ENCODE measurements at places on chromosomes 7 and 10.

GRCh38 chr7:28298870-28299518 lies 113.3 kb upstream of the CREB5 start:
- peak; percentile 38 for DNase-seq

GRCh38 chr7:130945411-130945811 lies 211.4 kb upstream of the KLF14 start:
- DNase-seq = no peak

GRCh38 chr7:28767356-28767755 lies 190.8 kb downstream of the TRIL start:
- DNase-seq = no peak

DNA sequence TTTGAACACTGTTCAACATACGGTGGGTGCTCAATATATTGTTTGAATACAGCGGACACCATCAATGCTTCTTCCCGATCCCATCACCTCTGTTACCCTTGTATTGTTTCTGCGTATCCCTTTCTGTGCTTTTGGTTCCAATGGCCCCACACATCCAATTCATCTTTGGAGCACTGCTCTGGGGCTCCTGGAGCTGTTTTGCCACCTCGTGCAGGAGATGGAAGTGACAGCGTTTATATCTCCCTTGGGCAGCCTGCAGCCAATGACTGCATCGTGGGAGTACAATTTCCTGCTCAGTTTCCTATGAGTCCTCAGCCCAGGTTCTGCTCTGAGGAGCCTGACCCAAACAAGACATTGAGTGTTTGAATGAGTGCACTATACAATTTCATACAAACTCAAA lies 50.2 kb upstream of the PIK3CG start:
- no peak for DNase-seq

- peak; percentile 63 for DNase-seq
These were observed 33.8 kb upstream of the ICA1 start for GRCh38 chr7:8295638-8296361.

DNA sequence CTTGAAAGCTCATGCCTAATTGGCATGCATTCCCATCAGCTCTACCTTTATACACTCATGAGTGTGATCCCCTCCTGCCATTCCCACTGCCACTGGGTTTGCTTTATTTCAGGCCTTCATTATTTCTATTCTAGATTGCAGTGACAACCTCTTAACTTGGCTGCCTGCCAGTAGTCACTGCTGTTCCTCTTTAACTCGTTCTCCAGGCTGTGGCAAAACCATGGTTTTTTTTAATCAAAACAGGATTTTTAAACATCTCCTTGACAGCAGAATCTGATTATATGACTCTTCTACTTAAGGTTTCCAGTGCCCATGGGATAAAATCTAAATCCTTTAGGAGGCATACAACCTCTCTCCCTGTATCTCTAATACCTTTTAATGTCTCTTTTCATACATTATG lies 223.7 kb upstream of the PCDH15 start:
- DNase-seq = no peak

GRCh38 chr7:26182283-26182682 lies 18.3 kb downstream of the HNRNPA2B1 start:
- no peak for DNase-seq

- no peak for DNase-seq
These were observed 275.2 kb downstream of the PHTF2 start for GRCh38 chr7:78073609-78074382.

GRCh38 chr7:158001621-158002320 lies 585.9 kb downstream of the PTPRN2 start:
- DNase-seq = no peak

GRCh38 chr10:31358688-31359330 lies 39.8 kb downstream of the ZEB1 start:
- no peak for DNase-seq

DNA sequence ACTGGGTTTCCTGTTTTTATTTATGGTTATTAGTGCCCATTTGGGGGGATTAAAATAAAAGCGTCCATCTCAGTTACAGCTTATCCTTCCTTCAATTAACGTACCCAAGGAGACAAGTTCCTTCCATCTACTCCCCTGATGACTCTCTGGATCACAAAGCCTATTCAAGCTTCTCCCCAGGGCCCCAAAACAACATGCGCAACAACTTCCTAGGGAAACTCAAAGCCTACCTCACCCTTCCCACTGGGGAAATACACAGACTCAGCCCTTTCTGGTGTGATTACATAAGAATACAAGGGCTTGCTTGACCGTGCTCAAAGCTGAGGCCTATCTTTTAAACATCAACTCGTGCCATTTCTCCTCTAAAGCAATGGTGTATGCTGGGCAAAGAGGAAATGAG lies 112.4 kb downstream of the CDK6 start:
- DNase-seq = no peak

DNA sequence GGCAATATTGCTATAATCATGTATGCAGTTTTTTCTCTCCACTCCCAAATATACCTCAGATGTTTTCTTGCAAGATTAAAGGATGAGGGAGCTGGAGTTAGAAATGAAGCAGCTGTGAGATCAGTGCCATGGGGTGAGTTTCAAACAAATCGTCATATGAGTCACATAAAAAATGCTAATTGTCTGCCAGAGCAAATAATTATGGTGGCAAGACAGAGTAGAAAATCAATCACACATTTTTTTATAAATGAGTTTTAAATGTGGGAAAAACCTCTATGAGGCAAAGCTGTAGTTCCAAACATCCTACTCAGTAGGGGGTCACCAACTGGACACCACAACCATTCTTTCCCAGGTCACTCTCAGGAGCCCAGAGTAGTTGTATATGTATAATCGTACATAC lies 55.3 kb downstream of the CH25H start:
- DNase-seq = no peak

DNA sequence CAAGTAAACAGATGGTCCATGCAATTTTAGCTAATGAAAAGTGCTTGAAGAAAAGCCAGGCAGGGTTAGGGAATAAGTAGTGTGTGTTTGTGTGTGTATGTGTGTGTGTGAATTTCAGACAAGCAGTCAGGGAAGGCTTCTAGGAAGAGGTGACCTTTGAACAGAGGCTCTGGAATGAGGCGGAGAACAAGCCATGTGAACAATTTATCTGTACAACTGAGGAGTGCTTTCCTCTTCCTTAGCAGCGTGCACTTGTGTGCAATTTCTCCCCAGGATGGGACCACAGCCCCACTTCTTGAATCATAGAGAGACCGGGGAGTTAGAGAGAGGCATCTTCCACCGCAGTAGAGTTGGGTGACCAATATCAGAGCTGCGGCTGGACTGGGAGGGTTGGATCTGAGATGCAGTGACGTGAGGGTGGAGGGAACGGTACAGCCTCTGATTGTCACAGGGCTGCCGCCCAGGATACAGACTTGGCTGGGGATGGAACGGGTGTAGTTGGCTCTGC lies 69.2 kb upstream of the FAM171A1 start:
- no peak for DNase-seq

DNA sequence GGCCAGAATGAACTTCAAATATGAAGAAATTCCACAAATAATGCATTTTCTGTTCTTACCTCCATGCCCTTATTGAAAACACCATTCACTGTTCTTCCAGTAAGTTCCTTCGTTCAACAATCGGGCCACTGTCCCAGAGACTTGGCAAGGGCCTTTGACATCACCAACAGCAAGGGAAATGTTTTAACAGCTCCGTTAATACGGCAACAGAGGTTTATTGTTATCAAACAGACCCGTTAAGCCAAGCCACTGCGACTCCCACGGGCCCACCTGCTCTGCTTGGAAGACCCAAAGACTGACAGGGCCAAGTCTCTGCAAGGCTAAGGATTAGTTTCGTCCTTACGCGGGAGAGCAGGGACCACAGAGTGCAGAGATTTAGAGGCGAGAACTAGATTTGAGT lies 43.4 kb upstream of the LYZL1 start:
- no peak for DNase-seq

- DNase-seq = no peak
These were observed 39.2 kb upstream of the OTUD1 start for GRCh38 chr10:23399701-23400144.

GRCh38 chr7:88638583-88638982 lies 120.9 kb upstream of the ZNF804B start:
- no peak for DNase-seq

DNA sequence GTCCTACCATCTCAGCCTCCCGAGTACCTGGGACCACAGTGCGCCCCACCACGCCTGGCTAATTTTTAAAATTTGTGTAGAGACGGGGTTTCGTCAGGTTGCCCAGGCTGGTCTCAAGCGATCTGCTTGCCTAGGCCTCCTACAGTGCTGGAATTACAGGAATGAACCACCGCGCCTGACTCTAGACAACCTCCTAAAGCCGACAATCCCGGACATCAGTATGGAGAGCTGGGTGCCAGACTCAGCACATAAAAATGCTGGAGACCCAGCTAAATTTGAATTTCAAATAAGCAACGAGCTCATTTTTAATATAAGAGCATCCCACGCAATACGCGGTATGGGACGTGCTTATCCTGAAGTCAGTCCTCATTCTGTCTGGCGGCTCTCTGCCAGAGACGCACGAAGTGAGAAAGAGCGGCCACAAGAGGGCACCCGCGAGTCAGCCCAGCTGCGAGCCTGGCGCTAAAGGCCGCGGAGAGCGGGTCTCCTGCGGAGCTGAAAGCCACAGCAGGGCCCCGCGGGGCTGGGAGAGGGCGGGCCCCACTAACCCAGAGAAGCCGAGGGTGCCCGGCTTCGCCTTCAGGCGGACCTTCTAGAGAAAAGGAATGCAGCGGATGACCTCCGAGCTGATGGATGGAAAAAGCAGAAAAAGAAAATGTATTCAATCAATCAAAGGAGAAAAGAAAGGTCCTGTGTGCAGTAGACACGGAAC lies 7.0 kb downstream of the CALY start:
- DNase-seq = peak; percentile 86

DNA sequence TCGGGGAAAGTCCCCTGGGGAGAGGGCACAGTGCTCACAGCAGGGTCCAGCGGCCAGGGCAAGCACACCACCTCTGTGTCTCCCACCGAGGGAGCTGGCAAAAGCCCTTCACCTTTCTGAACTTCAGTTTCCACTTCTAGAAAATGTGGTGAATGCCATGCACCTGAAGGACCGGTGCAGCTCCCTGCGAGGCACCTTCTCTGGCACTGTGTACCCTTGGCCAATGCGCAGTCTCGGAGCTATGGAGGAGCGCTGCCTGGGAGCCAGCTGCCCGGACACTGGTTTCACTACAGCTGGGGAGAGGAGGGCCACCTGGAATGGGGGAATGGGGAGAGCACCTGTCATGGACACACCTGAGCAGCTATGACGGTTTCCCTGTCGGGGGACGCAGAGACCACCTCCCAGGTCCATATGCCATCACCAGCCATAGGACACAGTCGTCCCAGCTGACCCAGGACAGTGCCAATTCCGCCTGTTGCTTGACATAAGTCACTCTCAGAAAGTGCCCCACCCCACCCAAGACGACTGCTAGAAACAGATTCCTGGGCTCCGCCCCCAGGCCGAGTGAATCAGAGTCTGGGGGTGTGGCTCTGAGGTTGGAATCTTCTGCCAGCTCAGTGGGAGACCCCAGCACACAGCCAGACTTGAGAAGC lies 16.8 kb downstream of the RASGEF1A start:
- no peak for DNase-seq

DNA sequence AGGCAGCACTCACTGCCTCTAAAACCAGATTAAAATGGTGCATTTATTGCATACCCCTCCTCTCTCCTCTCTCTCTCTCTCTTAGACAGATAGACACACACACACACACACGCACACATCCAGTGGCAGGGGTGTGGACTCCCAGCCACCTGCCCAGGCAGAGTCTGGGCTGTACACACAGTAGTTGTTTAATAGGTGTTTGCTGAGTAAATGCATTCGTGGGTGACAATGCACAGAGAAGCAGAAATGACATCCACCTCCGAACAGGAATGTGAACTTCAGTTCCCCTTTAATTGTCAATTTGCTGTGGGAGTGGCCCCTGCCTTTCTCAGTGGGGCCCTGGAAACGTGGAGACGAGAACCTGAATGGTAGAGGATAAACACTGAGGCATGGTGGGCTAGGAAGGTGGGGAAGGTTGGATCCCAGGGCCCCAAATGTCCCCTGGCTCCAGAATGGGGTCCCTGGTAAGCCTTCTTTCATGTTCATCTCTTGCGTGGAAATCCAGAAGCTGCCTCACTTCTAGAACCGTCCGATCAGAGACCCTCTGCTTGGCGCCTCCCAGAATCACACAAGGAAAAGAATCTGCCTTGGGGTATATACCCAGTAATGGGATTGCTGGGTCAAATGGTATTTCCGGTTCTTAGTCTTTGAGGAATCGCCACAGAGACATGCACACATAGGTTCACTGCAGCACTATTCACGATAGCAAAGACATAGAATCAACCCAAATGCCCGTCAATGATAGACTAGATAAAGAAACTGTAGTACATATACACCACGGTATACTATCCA lies 58.5 kb upstream of the ECHDC3 start:
- no peak for DNase-seq

GRCh38 chr7:151342102-151342646 lies 562 bp downstream of the NUB1 start:
- DNase-seq = no peak

GRCh38 chr10:133292919-133293809 lies 15.5 kb downstream of the TUBGCP2 start:
- DNase-seq = peak; percentile 95

DNA sequence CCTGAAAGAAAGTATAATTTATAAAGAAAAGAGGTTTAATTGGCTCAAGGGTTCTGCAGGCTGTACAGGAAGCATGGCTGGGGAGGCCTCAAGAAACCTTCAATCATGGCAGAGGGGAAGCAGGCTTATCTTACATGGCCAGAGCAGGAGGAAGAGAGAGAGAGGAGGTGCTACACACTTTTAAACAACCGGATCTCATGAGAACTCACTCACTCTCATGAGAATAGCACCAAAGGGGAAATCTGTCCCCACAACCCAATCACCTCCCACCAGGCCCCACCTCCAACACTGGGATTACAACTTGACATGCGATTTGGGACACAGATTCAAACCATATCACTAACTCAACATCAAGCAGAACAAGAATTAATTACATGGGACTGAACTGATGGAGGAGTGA lies 6.9 kb upstream of the ZNF485 start:
- no peak for DNase-seq

DNA sequence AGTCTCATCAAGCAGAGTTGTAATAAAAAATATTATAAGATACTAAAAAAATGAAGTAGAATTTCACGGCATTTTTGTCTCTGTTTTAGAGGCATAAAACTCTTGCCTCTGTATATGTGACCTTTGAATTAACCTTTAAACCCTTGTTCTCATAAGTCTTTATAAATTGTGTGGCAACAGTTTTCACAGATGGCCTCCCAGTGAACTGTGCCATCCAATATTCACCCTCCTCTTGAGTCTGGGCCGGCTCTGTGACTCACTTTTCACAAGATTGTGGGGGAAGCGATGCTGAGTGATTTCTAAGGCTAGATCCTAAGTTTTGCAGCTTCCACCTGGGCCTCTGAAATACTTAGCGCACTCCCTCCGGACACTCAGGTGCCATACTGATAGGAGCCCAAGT lies 4.6 kb upstream of the USP6NL start:
- no peak for DNase-seq

- DNase-seq = no peak
These were observed 9.4 kb downstream of the CNNM2 start for GRCh38 chr10:102927311-102928010.

- no peak for DNase-seq
These were observed 98.5 kb downstream of the HIP1 start for GRCh38 chr7:75640201-75640600.

- no peak for DNase-seq
These were observed 205.7 kb upstream of the NPSR1 start for GRCh38 chr7:34452363-34452762.

All from H54 (cell line).